ENCODE measurements at places on chromosomes 5 and 9.

DNA sequence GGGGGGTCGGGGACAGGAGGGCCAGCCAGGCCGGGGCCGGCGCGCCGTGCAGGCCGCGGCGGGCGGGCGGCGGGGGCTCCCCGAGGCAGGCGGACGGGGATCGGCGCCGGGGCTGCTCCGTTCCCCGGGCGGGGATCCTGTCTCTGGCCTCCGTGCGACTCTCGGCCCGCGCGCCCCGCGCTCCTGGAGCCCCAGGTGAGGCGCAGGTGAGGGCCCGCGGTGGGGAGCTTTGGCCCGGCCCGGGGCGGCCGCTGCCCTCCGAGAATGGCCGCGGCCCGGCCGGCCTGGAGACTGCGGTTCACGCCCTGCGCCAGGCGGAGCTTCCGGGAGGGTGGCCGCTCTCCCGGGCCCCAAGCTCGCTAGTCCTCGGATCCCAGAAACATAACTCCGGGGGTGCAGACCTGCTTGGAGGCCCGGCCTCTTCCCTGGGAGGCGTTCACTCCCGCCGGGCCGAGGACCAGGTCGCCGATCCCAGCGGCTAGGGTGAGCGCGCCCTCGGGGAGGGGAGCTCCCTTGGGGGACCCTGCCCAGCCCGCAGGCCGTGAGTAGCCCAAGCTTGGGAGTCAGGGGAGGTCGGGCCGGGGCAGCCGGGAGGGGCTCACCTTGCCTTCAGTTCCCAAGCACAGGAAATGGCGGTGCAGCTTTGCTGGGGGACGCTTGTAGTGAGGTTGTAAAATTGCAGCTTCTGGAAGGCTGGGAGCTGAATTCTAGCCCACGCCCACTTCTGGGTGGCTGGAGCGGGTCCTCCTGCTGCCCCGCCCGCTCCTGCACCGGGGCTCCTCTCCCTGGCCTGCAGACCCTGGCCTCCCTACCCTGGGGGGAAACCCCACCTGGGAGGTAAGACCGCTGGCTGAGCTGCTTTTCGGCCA, 723 bp downstream of the PPP1R26 start:
- peaks cover 15% of the 10 kb centered on the region for H3K4me1 ChIP-seq
- H3K27me3 ChIP-seq, result no peaks in the 10 kb centered on the region
- H3K36me3 ChIP-seq, result no peaks in the 10 kb centered on the region

DNA sequence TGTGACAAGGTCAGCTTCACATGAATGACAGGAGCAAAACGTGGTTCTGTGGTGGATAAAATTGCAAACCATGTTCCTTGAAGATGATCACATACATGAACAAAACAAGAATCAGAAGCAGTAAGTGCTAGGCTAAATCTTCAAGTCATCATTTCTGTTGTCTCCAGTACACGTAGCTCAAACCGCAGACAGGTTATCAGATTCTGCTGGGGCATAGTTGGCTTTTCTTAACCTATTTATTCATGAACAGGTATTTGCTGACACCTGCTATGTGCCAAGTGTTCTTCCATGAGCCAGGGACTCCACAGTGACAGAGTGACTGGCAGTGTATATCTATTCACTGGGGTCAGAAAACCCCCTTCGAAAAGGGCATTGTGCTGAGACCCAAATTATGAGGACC, 20.8 kb downstream of the MFAP3 start:
- H3K4me3 ChIP-seq, result no peak overlapping the region
- no peak overlapping the region for H3K27ac ChIP-seq
- no peak for DNase-seq

GRCh38 chr5:179191506-179192184, 131.5 kb downstream of the ZNF354C start:
- no peak overlapping the region for H3K4me3 ChIP-seq
- H3K27me3 ChIP-seq, result no peaks in the 10 kb centered on the region
- H3K27ac ChIP-seq, result no peak overlapping the region
- DNase-seq, result no peak

DNA sequence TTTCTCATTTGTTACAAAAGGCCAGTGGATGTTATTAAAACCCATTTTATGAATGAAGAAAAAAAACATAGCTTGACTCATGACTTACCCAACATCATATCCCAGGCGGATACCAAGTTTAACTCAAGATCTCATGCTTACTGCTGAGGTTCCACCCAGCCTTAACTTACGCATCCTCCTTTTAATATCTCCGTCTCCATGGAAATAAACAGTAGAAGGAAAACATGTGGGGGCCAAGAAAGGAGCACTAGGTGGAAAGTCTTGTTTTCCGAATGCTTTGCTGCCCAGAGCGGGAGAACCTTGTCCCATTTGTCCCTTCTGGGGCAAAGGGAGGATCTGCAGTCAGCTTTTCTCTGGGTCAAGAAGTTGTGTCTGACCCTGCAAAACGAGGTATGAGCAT, 44.1 kb downstream of the ANGPTL2 start:
- H3K36me3 ChIP-seq, result no peaks in the 10 kb centered on the region
- H3K27ac ChIP-seq, result no peak overlapping the region
- H3K4me1 ChIP-seq, result peaks cover 16% of the 10 kb centered on the region
- H3K27me3 ChIP-seq, result no peaks in the 10 kb centered on the region
- H3K4me3 ChIP-seq, result no peak overlapping the region
- no peak for DNase-seq

- DNase-seq, result no peak
- H3K36me3 ChIP-seq, result no peaks in the 10 kb centered on the region
- H3K27ac ChIP-seq, result no peak overlapping the region
Measured at GRCh38 chr9:130929571-130930038, 9.4 kb downstream of the FIBCD1 start.

GRCh38 chr5:64229163-64229774, 63.6 kb downstream of the RNF180 start:
- no peak overlapping the region for H3K27ac ChIP-seq
- no peaks in the 10 kb centered on the region for H3K27me3 ChIP-seq
- H3K4me3 ChIP-seq, result no peak overlapping the region
- no peak for DNase-seq
- no peaks in the 10 kb centered on the region for H3K36me3 ChIP-seq

DNA sequence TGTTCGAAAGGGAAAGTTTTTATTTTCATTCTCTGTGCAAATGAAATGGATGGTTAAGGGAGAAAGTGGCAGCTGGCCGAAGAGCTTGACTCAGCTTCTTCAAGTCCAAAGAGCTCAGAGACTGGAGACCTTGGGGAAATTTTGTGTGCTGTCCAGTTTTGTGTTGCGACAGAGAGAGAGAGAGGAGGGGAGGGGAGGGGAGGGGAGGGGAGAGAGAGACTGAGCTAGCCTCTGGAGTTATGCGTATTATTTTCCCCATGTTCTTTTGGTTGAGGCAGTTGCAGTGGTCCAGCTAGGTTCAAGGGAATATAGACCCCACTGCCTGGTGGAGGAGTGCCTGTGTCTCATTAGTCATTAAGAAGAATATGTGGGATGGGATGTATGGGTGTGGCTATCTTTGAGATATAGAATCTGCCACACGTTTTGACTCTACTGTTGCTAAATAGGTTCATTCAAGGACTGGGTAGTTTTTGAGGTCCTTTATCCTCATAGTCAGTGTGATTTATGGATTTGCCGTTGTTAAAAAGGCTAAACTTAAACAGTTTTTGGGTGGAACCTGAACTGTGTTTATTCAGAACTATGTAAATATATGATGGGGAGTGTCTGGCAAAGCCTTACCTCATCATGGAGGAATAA, 69.7 kb downstream of the ARHGAP26 start:
- H3K4me3 ChIP-seq, result no peak overlapping the region
- H3K27me3 ChIP-seq, result no peaks in the 10 kb centered on the region
- H3K36me3 ChIP-seq, result no peaks in the 10 kb centered on the region
- DNase-seq, result peak; percentile 35

DNA sequence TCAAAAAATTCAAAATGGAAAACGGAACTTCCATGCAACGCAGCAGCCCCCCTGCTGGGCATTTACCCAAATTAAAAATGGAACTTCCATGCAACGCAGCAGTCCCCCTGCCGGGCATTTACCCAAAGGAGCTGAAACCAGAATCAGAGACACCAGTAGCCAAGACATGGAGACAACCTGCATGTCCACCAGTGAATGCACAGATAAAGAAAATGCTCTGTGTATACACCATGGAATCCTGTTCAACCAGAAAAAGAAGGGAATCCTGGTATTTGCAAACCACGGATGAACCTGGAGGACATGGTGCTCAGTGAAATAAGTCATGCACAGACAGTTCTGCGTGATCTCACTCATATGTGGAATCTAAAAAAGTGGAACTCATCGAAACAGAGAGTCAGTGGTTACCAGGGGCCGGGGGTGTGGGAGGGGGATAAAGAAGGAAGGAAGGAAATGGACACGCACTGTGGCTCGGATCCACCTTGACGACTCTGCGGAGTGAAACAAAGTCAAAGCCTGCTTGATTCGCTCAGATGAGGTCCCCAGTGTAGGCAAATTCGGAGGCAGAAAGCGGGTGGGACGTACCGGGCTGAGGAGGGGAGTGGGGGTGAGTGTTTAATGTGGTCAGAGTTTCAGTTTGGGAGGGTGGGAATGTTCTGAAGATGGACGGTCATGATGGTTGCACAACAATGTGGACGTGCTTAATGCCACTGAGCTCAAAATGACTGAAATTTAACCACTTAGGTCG, 40.2 kb upstream of the EXOC3 start:
- H3K4me3 ChIP-seq, result no peak overlapping the region
- no peak overlapping the region for H3K27ac ChIP-seq
- H3K4me1 ChIP-seq, result peaks cover 11% of the 10 kb centered on the region
- DNase-seq, result no peak
- H3K27me3 ChIP-seq, result peaks cover 25% of the 10 kb centered on the region
- no peaks in the 10 kb centered on the region for H3K36me3 ChIP-seq

GRCh38 chr5:1666812-1667588, 132.6 kb downstream of the MRPL36 start:
- DNase-seq, result peak; percentile 37
- no peaks in the 10 kb centered on the region for H3K36me3 ChIP-seq
- peaks cover 75% of the 10 kb centered on the region for H3K27me3 ChIP-seq
- H3K4me3 ChIP-seq, result peak overlapping the region; percentile 33

GRCh38 chr5:88203981-88204750, 64.5 kb downstream of the TMEM161B start:
- H3K27me3 ChIP-seq, result no peaks in the 10 kb centered on the region
- DNase-seq, result no peak
- no peak overlapping the region for H3K4me3 ChIP-seq
- no peaks in the 10 kb centered on the region for H3K36me3 ChIP-seq
- H3K27ac ChIP-seq, result no peak overlapping the region

DNA sequence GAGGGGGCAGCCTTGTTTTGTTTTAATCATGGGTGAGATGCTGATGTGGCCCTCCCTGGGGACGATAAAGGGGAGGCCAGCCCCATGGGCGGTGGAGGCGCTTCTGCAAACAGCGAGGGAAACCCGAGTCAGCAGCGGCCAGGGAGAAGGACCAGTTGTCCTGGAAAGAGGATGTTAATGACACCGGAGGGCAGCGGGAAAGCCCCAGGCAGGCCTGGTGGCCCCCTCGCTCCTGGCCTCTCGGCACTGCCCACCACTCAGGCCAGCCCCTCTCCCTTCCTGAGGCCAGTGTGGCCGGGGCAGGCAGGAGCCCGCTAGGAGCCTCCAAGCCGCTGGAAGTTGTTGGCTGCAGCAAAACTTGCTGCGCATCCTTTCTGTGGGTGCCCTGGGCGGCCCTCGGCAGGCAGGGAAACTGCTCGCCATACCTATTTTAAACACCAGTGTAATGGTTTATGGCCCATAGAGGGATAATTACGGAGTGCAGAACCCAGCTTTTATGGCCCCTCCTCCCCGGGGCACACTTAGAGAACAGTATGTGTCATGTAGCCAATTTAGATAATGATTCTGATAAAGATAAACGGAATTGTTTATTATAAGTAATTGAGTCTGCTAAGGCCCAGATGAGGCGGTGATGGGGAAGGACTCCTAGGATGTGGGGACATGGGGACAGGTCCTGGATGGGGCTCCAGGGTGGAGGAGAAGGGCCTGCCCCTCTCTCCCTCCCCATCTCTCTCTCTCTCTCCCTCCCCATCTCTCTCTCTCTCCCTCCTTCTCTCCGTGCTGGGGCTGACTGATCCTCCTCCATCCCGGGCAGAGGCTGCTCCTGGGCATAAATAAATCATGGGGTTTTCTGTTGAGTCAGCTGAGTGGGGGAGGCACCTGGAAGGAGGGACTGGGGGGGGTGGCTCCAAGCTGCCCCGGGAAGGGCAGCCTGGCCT, 36.9 kb downstream of the LMX1B start:
- no peak overlapping the region for H3K27ac ChIP-seq
- H3K27me3 ChIP-seq, result peaks cover 98% of the 10 kb centered on the region
- peak; percentile 52 for DNase-seq
- H3K4me1 ChIP-seq, result peaks cover 15% of the 10 kb centered on the region
- no peaks in the 10 kb centered on the region for H3K36me3 ChIP-seq
- no peak overlapping the region for H3K4me3 ChIP-seq

GRCh38 chr5:141771562-141771961, 89.5 kb upstream of the ARAP3 start:
- no peaks in the 10 kb centered on the region for H3K27me3 ChIP-seq
- no peaks in the 10 kb centered on the region for H3K4me1 ChIP-seq
- DNase-seq, result no peak
- no peak overlapping the region for H3K4me3 ChIP-seq

GRCh38 chr5:81830596-81830995, 79.7 kb upstream of the SSBP2 start:
- no peak overlapping the region for H3K27ac ChIP-seq
- no peak overlapping the region for H3K4me3 ChIP-seq
- DNase-seq, result no peak
- no peaks in the 10 kb centered on the region for H3K4me1 ChIP-seq
- no peaks in the 10 kb centered on the region for H3K27me3 ChIP-seq

DNA sequence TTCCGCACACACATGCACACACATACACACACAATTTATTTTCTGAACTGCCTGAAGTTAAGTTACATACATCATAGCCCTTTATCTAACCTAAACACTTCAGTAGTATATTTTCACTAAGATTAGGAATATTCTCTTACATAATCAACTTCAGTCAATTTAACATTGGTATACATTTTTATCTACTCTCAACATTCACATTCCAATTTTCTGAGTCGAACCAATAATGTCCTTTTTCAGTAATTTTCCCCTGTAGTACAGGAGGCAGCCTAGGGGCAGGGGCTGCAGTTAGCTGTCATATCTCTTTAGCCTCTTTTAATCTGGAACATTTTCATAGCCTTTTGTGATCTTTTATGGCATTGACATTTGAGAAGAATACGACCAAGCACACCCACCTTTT, 150.1 kb downstream of the DAB2IP start:
- H3K4me1 ChIP-seq, result no peaks in the 10 kb centered on the region
- H3K27me3 ChIP-seq, result no peaks in the 10 kb centered on the region
- H3K36me3 ChIP-seq, result no peaks in the 10 kb centered on the region
- no peak for DNase-seq
- no peak overlapping the region for H3K27ac ChIP-seq
- H3K4me3 ChIP-seq, result no peak overlapping the region

All from transverse colon (tissue), 4 donors.